Fibroblast of lung (primary cell): ENCODE measurements at places on chromosomes 11 and 22. TPM values are rescaled to one million over a fixed set of nuclear protein-coding genes. Genes with fewer than 3 reads are reported as not detected.

The CCDC87 gene
- total RNA-seq: 0.26 and 0.33 TPM in 2 replicates

The PRR5L gene
- 2.8 and 6.2 TPM in 2 replicates for total RNA-seq

The BATF2 gene
- total RNA-seq: 2.1 TPM in 2 replicates

- no peak overlapping the region for H3K4me3 ChIP-seq
- no peaks in the 10 kb centered on the region for H3K36me3 ChIP-seq
- DNase-seq: no peak
- no peak overlapping the region for H3K27ac ChIP-seq
Observed at GRCh38 chr11:111921541-111922230, 3.0 kb downstream of the C11orf52 start.

DNA sequence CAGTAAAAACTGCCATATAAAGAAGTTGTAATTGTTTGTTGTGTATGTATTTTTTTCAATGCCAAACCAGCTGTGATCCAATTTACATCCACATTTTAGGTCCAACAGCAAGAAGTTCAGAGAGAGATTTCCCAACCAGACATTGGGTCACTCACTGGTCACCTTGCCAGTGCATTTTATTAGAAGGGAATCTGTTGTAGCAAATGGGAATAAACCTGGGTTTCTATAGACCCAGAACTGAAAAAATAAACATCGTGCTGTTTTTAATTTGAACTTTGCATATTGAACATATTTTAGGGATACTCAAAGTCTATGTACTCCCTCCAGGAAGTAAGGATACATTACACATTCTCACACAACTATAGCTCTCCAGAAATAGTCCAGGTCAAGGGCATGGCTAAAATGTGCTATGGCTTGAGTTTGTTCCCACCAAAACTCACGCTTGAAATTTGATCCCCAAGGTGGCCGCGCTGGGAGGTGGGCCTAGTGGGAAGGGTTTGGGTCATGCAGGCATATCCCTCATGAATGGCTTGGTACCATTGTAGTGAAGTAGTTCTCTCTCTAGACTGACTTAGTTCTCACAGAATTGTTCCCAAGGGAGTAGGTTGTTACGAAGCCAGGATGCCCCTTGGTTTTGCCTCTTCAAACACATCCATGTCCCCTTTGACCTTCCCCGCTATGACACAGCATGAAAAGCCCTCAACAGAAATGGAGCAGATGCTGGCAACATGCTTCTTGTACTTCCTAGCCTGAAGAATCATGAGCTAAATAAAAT lies 90.9 kb downstream of the RRAS2 start:
- H3K27me3 ChIP-seq: no peaks in the 10 kb centered on the region
- peak; percentile 40 for DNase-seq
- H3K4me3 ChIP-seq: no peak overlapping the region

DNA sequence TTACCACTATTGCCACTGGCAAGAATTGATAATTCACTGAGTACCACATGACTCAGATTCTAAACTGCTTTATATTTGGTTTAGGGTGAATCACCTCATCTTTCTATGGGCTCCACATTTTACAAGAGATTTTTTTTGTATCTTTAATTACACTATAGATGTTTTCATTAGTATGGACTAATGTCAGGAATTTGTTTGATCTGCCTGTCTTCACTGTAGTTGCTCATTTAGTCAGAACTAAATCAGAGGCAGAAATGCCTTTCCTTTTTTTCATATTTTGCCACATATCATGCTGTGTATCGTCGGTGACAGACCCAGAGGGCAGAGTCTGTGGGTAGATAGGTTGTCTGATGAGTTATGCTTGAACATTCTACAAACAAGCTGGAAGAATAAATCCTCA lies 524.1 kb downstream of the METTL15 start:
- H3K27me3 ChIP-seq: no peaks in the 10 kb centered on the region
- no peak overlapping the region for H3K27ac ChIP-seq
- no peaks in the 10 kb centered on the region for H3K36me3 ChIP-seq

DNA sequence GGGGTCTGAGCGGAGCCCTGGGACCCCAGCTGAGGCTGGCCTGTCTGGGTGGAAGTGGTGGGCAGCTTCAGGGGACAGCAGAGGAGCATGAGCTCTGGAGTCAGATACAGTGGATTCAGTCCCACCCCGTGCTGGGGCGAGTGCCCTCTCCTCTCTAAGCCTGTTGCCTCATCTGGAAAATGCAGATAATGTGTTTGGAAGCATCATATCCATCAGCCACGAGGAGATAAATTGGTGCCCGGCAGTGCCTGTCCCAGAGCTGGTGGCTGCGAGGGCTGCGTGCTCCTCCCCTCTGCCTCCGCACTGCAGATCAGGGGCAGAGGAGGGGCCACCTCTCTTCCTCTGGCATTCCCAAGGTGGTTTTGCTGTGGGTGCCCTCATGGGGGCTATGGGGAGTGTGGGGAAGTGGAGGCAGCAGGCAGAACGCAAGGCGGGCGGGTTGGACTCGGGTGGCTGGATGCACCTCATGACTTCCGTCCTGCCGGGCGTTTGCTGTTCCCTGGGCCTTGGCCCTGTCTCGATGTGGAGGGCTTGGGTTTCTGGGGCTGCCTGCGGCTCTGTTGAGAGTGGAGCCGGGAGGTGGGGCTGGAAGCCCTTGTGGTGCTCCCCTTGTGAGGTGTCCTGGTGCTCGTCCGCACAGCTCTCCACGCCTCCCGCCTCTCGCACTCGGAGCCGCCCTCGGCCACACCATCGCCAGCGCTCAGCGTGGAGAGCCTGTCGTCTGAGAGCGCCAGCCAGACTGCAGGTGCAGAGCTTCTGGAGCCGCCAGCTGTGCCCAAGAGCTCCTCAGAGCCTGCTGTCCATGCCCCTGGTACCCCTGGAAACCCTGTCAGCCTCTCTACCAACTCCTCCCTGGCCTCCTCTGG lies 20.9 kb downstream of the MICALL1 start:
- no peak overlapping the region for H3K4me3 ChIP-seq
- no peak for DNase-seq
- H3K36me3 ChIP-seq: peaks cover 32% of the 10 kb centered on the region
- peaks cover 12% of the 10 kb centered on the region for H3K4me1 ChIP-seq
- no peaks in the 10 kb centered on the region for H3K27me3 ChIP-seq
- no peak overlapping the region for H3K27ac ChIP-seq

- H3K36me3 ChIP-seq: no peaks in the 10 kb centered on the region
- peak overlapping the region; percentile 6 for H3K4me3 ChIP-seq
- H3K4me1 ChIP-seq: peaks cover 8% of the 10 kb centered on the region
- no peak for DNase-seq
- no peaks in the 10 kb centered on the region for H3K27me3 ChIP-seq
Observed at GRCh38 chr22:17980015-17980590, 44.3 kb downstream of the MICAL3 start.

GRCh38 chr11:116602637-116602942 lies 170.2 kb downstream of the BUD13 start:
- no peaks in the 10 kb centered on the region for H3K27me3 ChIP-seq
- no peak overlapping the region for H3K4me3 ChIP-seq
- no peaks in the 10 kb centered on the region for H3K4me1 ChIP-seq
- no peak overlapping the region for H3K27ac ChIP-seq
- no peak for DNase-seq

DNA sequence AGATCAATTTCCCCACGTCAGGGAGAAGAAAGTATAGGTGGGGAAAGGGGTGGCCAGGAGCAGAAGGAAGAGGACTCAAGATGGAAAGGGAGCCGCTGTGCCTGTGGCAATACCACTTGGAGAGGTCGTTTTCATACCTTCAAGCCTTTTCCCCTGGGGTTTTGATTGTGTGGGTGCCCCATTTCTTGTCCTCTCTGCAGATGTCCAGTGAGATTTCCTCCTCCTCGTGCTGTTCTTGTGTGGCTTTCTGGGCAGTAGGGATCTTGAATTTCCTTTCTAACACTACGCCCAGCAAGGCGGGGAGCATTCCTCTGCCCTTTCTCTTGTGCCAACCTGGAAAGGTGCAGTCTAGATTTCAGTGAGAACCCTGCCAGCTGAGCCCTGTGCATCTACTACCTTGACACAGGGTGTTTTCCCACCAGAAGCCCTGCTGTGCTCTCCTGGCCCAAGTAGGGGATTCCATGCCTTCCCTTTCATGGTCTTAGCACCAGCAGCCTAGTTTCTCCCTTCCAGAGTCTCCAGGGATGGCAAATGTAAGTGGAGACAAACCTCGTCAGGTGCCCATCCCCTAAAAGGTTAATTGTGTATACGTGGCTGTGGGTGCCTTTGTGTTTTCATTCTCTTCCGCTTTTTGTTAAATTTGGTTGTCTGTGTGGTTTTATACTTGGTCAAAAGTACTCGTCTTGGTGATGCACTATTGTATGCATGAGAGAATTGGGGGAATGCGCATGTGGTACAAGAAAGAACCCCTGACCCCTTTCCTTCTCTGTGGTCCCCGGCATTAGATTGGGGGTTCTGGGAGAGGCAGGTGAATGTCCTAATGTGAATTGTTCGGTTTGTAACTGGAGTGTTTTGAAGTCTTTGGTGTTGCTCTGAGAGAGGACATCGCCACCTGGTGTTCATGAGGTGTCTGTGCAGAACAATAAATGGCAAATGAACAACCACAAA lies 71.4 kb upstream of the MPEG1 start:
- H3K4me1 ChIP-seq: no peaks in the 10 kb centered on the region
- H3K27ac ChIP-seq: no peak overlapping the region
- H3K27me3 ChIP-seq: peaks cover 5% of the 10 kb centered on the region
- no peak overlapping the region for H3K4me3 ChIP-seq
- DNase-seq: peak; percentile 63

GRCh38 chr11:67452141-67452952 lies at the start of gene GPR152:
Gene GPR152, minus strand, starts transcription at chr11:67452729. Its CDS starts 5 bp downstream, at chr11:67452724.
- no peaks in the 10 kb centered on the region for H3K36me3 ChIP-seq
- no peak within 1 kb of the TSS for H3K4me3 ChIP-seq
- peaks cover 3% of the 10 kb centered on the region for H3K27me3 ChIP-seq
- DNase-seq: no peak
- H3K4me1 ChIP-seq: no peaks in the 10 kb centered on the region

DNA sequence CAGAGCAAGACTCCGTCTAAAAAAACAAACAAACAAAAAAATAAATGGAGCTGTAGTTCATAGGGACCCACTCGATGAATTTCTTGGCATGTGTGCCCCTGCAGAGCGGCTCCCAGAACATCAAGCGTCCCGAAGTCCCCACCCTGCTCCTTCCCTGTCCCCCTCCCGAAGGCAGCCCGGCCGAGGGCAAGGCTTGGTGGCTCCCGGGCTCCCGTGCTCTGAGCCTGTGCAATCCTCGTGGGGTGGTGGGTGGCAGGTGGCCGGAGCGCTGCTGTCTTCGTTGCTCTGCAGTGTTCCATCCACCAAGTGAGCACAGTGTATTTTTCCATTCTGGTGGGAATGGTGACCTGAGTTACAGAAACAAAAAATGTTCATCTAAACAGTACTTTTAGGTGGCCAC lies 33.5 kb upstream of the GAL start:
- H3K4me3 ChIP-seq: no peak overlapping the region
- no peaks in the 10 kb centered on the region for H3K4me1 ChIP-seq
- DNase-seq: no peak
- no peak overlapping the region for H3K27ac ChIP-seq
- peaks cover 14% of the 10 kb centered on the region for H3K27me3 ChIP-seq

DNA sequence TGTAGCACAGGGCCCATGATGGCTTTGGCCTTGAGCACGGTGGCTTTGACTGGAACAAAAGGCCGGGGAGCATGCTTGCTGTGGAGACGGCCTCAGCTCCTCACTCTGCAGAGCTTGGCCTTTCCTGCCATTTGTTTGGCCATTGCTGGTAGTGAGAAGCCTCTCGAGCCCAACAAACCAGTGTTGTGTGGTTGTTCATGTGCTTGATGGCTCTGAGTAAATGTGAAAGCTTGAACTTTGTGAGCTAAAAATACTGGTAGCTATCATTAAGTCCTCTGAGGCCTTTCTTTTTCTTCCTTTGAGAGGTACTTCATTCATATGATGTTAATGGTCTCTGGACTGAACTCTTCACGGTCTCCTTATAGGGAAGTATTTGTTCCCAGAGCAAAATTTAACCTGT lies 39.6 kb downstream of the NAT10 start:
- no peaks in the 10 kb centered on the region for H3K4me1 ChIP-seq
- H3K36me3 ChIP-seq: peaks cover 23% of the 10 kb centered on the region
- no peaks in the 10 kb centered on the region for H3K27me3 ChIP-seq
- no peak for DNase-seq
- no peak overlapping the region for H3K4me3 ChIP-seq
- H3K27ac ChIP-seq: no peak overlapping the region

DNA sequence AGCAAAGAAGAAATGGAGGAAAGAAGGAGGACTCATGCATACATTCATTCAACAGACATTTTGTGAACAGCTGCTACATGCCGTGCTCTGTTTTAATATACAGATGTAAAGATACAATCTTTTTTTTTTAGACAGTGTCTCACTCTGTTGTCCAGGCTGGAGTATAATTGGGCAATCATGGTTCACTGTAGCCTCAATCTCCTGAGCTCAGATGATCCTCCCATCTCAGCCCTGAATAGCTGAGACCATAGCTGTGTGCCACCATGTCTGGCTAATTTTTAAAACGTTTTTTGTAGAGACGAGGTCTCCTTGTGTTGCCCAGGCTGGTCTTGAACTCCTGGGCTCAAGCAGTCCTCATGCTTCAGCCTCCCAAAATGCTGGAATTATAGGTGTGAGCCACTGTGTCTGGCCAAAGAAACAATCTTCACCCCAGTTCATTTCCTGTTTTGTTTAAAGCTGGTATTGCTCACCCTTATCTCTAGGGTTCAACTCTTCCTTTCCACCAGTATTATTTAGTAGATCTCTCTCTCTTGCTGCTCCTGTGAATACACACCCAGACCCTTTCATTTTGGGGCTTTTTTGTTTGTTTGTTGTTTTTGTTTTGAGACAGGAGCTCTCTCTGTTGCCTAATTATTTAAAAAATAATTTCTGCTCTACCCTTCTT lies 69.8 kb downstream of the RNF169 start:
- H3K4me3 ChIP-seq: no peak overlapping the region
- H3K4me1 ChIP-seq: peaks cover 9% of the 10 kb centered on the region
- no peaks in the 10 kb centered on the region for H3K36me3 ChIP-seq
- H3K27ac ChIP-seq: no peak overlapping the region
- no peaks in the 10 kb centered on the region for H3K27me3 ChIP-seq
- no peak for DNase-seq

- H3K36me3 ChIP-seq: no peaks in the 10 kb centered on the region
- no peak overlapping the region for H3K4me3 ChIP-seq
- H3K27ac ChIP-seq: no peak overlapping the region
- peaks cover 10% of the 10 kb centered on the region for H3K4me1 ChIP-seq
Observed at GRCh38 chr11:3947061-3947460, 91.6 kb downstream of the STIM1 start.

DNA sequence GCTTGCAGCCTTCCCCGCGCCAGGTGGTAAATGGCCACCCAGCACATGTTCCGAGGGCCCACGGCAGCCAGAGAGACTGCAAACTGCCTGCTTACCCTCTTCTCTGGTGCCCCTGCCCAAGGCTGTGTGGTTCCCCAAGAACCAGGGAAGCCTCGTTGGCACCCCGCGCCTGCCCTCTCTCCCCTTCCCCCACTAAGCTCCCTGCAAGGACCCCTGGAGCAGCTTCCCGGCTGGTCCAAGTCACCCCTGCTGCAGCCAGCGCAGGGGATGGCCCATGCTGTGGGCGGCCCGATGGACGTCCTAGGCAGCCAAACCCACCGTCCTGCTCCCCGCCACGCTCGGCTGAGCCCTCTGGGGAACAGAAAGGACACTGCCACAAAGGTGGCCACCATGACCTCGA lies 30.2 kb downstream of the MACROD1 start:
- H3K4me1 ChIP-seq: no peaks in the 10 kb centered on the region
- H3K4me3 ChIP-seq: no peak overlapping the region
- H3K27me3 ChIP-seq: no peaks in the 10 kb centered on the region
